ENCODE measurements at places on chromosomes 6 and 20.

DNA sequence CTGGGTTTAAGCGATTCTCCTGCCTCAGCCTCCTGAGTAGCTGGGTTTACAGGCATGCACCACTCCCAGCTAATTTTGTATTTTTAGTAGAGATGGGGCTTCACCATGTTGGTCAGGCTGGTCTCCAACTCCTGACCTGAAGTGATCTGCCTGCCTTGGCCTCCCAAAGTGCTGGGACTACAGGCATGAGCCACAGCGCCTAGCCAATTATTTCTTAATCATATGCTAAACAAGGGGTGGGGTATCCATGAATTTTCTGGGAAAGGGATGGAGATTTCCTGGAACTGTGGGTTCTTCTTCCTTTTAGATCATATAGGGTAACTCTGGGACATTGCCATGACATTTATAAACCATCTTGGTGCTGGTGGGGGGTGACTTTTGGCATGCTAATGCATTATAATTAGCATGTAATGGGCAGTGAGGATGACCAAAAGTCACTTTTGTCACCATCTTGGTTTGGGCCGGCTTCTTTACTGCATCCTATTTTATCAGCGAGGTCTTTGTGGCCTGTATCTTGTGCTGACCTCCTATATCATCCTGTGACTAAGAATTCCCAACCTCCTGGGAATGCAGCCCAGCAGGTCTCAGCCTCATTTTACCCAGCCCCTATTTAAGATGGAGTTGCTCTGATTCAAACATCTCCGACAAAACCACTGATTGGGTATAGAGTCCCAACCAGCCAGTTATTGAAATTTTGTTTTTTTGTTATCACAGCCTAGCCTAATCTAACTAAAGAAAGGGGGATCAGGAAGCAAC, 29.9 kb upstream of the DDR1 start:
- DNase-seq = no peak

GRCh38 chr6:141728330-141728729, 404.4 kb upstream of the GJE1 start:
- DNase-seq = no peak

DNA sequence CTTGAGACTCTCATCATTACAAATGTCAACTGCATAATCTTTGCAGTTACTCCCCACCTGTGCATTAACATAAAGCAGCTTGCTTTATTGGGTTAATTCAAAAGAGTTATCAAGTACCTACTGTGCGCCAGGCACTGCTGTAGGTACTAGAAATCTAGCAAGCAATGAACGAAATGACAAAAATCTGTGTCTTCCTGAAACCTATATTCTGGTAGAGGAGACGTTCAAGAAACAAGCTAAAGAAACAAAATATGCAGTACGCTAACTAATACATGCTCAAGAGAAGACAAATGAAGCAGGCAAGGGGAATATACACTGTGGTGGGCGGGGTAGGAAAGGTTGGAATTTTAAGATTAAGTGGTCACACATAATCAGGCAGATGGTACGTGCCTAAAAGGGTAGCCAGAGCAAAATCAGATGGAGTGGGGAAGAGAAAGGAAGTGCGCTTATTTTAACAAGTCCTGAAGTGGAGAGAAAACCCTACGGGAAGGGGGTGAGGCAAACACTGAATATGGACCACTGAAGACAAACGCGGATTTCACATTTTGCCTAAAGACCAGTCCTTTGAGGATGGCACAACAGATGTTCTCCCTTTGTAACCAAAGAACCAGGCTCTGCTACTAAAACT, 1.2 kb downstream of the ELOVL2 start:
- no peak for DNase-seq

- DNase-seq = no peak
Measured at GRCh38 chr6:170437719-170438401, 115.2 kb downstream of the PSMB1 start.

GRCh38 chr6:119355157-119355556, 5.6 kb upstream of the MAN1A1 start:
- DNase-seq = no peak

GRCh38 chr6:133369773-133370272, 128.7 kb downstream of the EYA4 start:
- no peak for DNase-seq

- no peak for DNase-seq
Measured at GRCh38 chr20:40255365-40255764, 433.7 kb downstream of the MAFB start.

DNA sequence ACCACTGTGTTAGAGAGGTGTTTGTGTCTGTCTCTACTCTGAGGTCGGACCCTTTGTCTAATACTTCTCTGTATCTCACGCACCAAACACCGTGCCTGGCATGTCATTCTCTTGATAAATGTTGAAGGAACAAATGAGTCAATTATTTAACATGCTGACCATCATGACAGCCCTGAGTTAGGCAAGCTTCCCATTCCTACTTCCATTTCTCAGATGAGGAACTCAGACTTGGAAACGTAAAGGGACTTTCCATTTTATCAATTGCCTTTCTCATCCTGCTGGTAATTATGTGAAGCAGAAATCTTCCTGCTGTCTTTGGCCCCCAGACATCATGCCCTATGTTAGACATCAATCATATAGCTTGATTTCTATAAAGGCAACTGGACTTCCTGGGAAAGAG, 227.0 kb upstream of the ECI2 start:
- DNase-seq = no peak

- DNase-seq = no peak
Measured at GRCh38 chr6:78615430-78615904, 251.9 kb upstream of the IRAK1BP1 start.

DNA sequence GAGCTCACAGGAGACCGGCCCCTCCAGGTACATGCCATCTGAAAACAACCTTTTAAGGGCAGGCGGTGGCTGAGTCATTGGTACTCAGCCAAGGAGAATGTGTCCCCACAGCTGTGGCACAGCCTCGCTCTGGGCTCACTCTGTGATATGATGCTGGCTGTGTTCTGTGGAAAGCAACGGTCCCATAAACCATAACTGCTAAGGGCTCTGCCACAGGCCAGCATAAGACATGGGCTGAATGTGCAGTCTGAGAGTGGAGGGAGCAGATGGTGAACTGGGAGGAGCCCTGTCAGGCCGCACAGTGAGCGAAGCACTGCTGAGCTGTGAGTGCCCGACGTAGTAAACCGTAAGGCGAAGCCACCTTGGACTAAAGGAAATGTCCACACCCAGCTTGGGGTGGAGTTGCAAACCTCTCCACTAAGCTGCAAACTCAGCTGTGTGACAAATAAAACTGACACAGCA, 375.8 kb downstream of the THBS2 start:
- no peak for DNase-seq

DNA sequence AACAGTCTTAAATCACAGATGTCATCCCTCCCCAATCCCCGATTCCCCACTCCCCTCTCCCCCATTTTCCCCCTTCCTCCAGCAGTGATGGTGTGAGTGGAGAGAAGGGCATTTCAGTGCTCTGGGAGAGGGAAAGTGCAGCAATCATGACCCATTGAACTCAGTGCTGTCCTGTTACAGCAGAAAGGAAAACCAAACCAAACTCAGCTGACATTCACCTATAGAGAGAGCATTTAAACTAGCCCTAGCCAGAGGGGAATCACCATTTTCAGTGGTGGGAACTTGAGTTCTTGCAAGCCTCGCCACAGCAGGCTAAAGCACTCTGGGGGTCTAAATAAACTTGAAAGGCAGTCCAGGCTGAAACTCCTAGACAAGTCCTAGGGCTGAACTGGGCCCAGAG, 129.9 kb upstream of the COL21A1 start:
- no peak for DNase-seq

DNA sequence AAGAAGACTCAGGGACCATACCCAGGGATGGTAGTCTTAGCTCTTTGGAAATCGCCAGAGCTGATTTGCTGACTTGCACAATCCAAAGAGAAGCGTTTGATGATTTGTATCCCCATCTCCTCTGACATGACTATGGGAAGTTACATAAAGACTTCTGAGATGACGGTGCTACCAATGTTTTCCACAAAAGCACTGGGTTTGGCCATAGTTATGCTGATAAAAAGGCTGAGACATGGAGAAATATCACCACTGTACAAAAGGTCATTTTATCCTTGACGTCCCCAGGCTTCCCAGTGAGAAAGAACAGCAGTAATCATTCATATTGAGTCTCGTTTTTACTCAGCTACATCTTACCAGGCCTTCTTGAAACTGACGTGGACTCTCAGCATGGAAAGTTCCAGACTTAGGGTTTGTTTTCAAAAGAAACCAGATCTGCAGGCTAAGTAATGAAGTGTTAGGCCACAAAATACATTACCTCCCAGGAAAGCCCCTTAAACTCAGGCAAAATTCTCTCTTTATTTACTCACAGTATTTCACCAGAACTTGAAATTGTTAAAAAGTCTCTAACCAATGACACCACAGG, 370.3 kb upstream of the JARID2 start:
- DNase-seq = no peak

DNA sequence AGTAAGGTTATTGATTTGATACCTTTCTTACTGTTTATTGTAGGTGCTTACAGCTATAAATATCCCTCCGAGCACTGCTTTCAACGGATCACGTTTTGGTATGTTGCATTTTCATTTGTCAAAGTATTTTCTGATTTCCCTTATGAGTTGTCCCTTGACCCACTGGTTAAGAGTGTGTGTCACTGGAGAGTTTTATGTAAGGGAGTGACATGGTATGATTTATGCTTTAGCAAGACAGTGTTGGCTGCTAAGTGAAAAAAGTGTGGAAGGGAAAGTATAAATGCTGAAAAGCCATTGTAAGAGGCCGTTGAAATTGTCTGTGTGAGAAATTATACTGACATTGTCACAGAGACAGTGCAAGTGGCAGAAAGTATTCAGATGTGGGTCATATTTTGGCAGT, 72.0 kb downstream of the SYCP2 start:
- DNase-seq = no peak

GRCh38 chr6:12200015-12200564, 90.1 kb upstream of the EDN1 start:
- no peak for DNase-seq

DNA sequence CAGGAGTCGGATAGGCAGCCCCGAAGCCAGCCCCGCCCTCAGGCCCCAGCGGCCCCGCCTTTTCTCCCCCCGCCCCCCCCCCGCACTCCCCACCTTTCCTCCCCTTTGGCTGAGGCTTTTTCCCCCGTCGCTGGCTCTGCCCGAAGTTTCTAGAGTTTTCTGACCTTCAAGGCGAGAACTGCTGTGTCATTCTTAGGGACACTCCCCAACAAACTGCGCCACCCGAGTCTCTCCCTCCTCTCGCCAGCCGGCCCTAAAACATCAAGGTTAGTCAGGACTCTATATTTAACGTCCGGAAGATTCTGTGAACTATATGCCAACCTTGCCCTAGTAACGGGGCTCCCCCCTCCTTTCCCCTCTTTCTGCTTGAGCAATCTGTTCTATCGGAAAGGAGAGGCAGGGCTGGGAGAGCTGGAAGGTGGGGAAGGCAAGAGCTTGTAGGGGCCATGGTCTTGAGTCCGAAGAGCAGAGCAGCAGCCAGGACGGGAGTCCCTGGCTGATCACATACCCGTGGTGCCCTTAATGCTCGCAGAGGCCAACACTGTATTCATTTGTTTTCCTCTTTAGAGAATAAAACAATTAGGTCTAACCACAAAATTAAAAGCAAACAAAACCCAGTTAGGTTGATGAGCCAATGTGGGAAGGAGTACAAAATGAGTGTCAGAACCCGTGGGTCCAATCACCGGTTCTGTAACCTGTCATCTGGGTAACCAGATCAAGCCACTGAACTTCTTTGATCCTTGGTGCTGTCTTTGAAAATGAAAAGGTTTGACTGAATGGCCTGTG, 5.3 kb upstream of the HSPA1B start:
- DNase-seq = peak; percentile 76

DNA sequence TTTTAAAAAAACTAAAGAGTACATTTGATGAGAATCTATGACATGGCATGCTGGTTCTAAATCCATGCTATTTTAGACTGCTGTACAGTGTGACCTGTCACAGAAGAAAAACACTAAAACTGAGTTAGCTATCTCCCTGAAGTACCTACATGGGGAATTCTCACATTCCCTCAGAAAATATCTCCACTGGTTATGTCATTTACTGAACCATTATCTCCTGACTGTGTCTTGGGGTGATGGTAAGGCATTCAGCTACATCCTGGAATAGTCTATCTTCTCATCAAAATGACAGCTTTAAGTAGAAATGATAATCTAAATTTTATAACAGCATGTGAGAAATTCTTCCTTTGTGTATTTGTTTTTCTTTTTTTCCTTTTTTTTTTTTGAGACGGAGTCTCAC, 172.1 kb upstream of the HTR1E start:
- no peak for DNase-seq

- DNase-seq = no peak
Measured at GRCh38 chr6:2884804-2885203, 18.3 kb downstream of the SERPINB9 start.

DNA sequence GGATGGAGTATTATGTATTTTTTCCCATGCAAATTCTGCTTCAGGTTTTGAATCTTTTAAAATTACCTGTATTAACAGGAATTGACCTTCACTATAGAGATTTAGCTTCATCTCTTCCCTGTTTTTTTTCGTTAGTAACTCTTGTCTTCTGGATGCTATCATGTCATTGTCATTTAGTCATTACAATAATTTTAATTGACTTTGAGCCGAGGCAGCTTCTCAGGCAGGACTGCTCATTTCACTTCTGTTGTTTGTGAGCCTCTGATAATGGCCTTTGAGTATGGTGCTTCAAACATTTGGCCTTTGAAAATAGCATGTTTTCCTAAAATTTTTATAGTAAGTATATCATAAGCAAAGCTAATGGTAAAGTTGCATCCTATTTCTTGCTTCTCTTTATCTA, 375.1 kb upstream of the MMS22L start:
- DNase-seq = no peak

GRCh38 chr6:127192911-127193541, 73.6 kb upstream of the RNF146 start:
- DNase-seq = no peak

DNA sequence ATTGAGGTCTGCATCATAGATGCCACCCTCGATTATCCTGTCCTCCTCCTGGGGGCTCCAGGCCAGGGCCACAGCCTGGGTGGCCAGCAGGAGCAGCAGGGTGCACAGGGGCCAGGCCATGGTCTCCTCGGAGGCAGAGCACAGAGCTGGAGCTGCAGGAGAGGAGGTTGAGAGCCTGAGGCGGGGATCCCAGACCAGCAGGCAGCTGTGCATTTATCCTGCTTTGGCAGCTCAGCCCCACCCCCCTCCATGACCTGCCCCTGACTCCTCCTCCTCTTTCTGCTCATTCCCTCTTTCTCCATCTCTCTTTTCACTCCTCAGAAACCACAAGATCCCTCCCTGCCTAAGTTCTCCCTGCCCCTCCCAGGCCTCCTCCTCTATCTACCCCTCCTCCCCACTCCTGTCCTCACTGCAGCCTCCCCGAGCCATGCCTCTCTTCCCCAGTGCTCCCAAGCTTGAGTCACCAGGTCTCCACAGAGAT, at the start of gene CST2:
CST2 (minus strand) TSS at position 189 of the 481 bp plus-strand sequence; CDS start at position 120, 69 bp downstream.
- no peak for DNase-seq

DNA sequence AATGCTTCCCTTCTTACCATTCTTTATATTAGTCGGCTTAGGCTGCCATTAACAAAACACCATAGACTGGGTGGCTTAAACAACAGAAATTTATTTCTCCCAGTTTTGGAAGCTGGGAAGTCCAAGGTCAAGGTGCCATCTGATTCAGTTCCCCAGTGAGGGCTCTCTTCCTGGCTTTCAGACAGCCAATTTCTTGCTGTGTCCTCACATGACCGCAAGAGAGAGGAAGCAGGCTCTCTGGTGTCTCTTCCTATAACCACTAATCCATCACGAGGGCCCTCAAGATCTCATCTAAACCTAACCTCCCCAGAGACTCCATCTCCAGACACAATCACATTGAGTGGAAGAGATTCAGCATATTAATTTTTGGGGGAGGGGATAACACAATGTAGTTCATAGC, 193.0 kb upstream of the SGK1 start:
- no peak for DNase-seq

- DNase-seq = no peak
Measured at GRCh38 chr6:149871182-149871581, 7.0 kb upstream of the LRP11 start.

All from left lung (tissue), 14 donors.